ENCODE measurements at places on chromosomes 12 and 14. TPM values are rescaled to one million over a fixed set of nuclear protein-coding genes. Genes with fewer than 3 reads are reported as not detected.

GRCh38 chr12:85445060-85445938 lies 165.3 kb downstream of the ALX1 start:
- DNase-seq = no peak

DNA sequence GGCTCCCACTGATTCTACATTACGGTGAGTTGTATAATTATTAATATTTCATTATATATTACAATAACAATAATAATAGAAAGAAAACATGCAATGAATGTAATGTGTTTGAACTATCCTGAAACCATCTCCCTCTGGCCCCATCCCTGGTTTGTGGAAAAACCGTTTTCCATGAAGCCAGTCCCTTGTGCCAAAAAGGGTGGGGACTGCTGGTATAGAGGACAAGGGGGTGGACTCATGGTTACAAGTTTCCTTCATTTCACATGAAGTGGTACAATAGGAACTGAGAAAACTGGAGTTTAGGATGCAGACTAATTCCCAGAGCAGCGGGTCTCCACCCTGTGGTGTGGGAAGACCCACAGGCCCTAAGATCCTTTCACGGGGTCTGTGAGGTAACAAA lies 3.0 kb upstream of the C1RL start:
- DNase-seq = no peak

DNA sequence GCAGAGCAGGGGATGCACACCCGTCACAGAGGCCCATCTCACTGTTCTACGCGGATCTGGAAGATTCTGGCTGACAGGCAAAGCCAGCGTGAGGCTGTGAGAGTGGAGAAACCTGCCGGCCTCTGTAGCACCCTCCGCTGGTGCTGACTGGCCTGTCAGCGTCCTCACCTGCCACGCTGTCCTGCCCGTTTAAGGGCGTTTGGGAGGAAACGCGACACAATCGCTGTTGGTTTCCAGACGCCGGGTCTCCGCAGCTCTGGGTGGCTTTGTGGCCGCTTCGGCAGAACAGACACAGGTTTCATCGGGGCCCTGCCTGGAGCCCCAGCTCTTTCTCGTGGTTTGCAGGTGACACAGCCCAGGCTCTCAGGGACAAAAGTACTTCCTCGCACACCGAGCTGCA lies 70.6 kb downstream of the NOC4L start:
- no peak for DNase-seq

Gene OLR1
- not detected for total RNA-seq

DNA sequence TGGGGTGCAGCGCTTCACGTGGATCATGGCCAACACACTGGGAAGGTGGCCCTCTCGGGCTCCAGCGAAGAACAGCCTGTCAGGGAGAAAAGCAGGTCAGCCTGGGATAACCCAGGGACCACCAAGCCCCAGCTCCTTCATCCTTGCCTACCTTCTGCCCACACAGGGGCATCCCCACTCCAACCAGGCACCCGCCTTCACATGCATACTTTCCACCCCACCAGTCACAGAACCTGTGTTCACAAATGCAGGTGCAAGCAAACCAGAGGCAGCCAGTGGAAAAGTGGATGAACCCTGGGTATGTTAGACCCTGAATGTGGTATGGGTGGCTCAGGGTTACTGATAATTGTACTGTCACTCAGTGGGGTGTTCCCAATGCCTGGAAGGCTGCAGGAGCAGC lies 12.4 kb upstream of the CEBPE start:
- no peak for DNase-seq

Gene REC8
- total RNA-seq = 24.9 TPM

- DNase-seq = no peak
These were observed 522.3 kb downstream of the MED13L start for GRCh38 chr12:115755061-115755724.

GRCh38 chr12:116650062-116650461 lies 87.8 kb downstream of the SPRING1 start:
- no peak for DNase-seq

- DNase-seq = no peak
These were observed 18.2 kb downstream of the CINP start for GRCh38 chr14:102344485-102344884.
